ENCODE measurements at places on chromosomes 7 and 10.
A peak's percentile ranks its signal among the peaks of the same experiment; 100 is the strongest.

- no peak for DNase-seq
Measured at GRCh38 chr7:37924491-37925041, 4.1 kb downstream of the EPDR1 start.

DNA sequence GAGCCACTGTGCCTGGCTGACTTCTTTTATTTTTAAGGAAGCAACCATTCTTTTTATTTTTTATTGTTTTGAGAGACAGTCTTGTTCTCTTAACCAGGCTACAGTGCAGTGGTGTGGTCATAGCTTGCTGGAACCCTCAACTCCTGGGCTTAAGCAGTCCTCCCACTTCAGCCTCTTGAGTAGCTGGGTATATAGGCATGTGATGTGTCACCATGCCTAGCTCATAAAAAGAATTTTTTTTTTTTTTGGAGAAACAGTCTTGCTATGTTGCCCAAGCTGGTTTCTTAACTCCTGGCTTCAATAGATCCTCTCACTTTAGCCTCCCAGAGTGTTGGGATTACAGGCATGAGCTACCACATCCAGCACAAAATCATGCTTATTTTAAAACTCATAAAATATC is 5.8 kb downstream of the MCU start:
- DNase-seq, result peak; percentile 44

DNA sequence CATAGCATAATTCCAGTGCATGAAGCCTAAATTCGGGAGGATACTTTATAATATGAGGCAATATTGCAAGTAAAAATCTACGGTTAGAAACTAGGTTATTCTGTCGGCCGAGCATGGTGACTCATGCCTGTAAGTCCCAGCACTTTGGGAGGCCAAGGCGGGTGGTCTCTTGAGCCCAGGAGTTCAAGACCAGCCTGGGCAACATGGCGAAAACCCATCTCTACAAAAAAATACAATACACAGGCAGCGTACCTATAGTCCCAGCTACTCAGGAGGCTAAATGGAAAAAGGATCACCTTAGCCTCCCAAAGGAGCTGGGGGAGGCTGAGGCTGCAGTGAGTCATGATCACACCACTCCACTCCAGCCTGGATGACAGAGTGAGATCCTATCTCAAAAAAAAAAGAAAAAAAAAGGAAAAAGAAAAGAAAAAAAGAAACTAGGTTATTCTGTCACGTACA is 14.2 kb downstream of the SKAP2 start:
- no peak for DNase-seq

DNA sequence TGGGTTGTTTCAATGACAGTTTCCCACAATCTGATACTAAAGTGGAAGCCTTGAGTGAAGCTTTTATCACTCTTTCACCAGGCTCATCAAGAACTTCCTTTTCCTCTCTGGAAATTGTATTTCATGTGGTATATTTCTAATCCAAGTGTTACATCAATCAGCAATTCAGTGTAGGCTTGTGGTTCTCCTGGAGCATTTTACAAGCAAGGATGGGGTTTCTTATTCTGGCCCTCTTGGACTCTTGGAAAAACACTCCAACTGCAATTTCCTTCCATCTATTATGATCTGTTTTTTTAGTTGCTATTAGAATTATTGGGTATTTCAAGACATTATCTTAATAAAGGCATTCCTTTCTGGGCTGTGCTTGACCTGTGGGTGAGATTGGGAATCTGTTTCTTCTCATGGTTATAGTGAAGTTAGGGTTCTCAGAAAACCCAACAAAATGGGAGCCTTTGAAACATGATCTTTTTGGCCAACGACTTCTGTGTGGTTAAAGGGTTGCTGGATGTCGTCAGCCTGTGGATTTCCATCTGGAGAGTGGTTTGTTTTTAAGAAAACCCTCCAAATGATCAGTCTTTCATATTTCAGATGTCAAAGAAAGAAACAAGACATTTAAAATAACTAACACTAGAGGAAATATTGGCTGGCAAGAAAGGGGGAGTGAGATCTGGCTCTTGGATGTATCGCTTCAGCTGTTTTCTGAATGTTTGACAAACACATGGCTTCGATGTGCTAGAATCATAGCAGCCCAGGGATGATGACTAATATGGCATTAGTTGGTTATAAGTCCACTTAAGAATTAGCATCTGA is 540.2 kb downstream of the LRMDA start:
- peak; percentile 73 for DNase-seq

DNA sequence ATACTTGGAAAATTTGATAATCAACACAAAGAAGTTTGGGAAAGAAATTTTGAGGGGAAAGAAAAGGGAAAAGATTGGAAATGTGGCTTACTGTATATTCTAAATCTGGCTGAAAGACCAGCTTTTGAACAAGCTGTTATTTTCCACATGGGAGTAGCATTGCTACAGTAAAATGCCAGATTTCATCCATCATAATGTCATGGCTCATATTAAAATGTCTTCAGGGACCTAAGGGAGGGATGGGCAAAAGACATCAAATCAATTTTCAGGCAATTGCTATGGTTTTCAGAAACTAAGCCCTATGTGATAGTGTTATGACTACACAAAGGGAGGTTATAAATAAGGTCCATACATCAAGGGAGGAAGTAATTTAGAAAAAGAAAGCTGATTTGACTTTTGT is 1116.9 kb upstream of the CELF2 start:
- no peak for DNase-seq

DNA sequence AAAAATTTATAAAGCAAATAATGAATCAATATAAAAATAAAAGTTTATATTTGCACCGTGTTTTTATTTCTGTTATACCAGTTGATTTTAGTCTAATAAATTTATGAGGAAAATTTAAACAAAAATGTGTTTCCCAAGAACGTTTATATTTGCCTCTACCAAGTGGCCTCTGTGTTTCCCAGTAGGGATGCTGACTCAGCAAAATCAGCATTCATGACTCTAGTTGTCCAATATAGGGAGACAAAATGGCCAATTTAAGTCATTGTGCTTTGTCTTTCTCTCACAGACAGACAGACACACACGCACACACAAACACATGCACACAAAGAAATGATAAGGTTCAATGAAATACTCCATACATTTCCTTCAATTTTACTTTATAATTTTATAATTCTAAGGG is 942.5 kb upstream of the ZWINT start:
- DNase-seq, result no peak

DNA sequence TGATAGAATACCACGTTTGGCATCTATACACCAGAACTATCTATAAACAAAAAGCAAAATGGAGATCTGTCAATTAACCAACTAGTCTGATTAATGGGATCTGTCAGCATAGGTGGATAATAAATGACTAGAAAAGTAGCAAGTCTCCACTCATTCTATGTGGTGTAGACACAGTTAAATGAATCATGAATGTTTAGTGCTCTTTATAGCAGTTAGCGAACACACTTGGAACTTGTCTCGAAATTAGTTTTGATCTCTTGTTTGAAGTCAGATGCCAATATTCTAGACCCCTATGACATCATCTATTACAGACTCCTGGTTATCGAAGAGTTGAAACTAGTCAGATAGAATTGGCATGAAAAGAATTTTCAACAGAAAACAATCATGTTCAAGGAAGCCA is 259.7 kb downstream of the AHR start:
- DNase-seq, result no peak

DNA sequence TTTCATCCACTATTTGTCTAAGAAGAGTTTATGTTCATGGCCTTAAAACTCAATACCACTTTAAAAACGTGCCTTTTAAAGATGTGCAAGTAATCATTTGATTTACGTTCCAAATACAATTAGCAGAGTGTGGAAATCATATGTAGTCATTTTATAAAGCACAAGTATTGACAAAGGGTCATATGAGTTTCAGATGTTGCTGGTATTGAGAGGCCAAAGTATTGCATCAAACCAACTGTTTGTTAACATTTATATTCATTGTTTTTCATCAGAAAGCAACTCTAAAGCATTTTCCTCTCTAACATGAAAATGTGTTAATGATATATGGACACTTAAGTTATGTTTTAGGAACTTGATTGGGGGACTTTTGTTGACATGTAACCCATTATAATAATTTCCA is 11.5 kb upstream of the TSGA13 start:
- DNase-seq, result no peak

GRCh38 chr7:17369691-17370426 is 71.4 kb downstream of the AHR start:
- DNase-seq, result peak; percentile 89

- no peak for DNase-seq
Measured at GRCh38 chr10:70320751-70321150, 36.9 kb upstream of the NPFFR1 start.

GRCh38 chr7:4040109-4040928 is 641.8 kb upstream of the FOXK1 start:
- DNase-seq, result no peak

- DNase-seq, result no peak
Measured at GRCh38 chr10:111824128-111824527, 359.4 kb downstream of the GPAM start.

All from fibroblast of skin of right quadriceps (primary cell).